ENCODE measurements at places on chromosomes 3 and 15. TPM values are rescaled to one million over a fixed set of nuclear protein-coding genes. Genes with fewer than 3 reads are reported as not detected.

SAMMSON gene
- total RNA-seq: not detected

CHRFAM7A gene
- 2.9 TPM for total RNA-seq

NPAP1 gene
- total RNA-seq: not detected

KIF7 gene
- total RNA-seq: not detected

LMAN1L gene
- total RNA-seq: 0.35 TPM

- peaks cover 10% of the 10 kb centered on the region for H3K4me1 ChIP-seq
- H3K4me3 ChIP-seq: no peak overlapping the region
- no peak overlapping the region for H3K27ac ChIP-seq
Observed at GRCh38 chr3:107970993-107971580, 119.7 kb downstream of the CD47 start.

- H3K27me3 ChIP-seq: no peaks in the 10 kb centered on the region
- no peak overlapping the region for H3K27ac ChIP-seq
- no peak for DNase-seq
- no peaks in the 10 kb centered on the region for H3K36me3 ChIP-seq
Observed at GRCh38 chr3:30302027-30302426, 304.4 kb upstream of the TGFBR2 start.

- H3K4me1 ChIP-seq: no peaks in the 10 kb centered on the region
- H3K27me3 ChIP-seq: no peaks in the 10 kb centered on the region
- H3K36me3 ChIP-seq: no peaks in the 10 kb centered on the region
- H3K4me3 ChIP-seq: no peak overlapping the region
- no peak for DNase-seq
Observed at GRCh38 chr3:168598250-168598649, 502.5 kb upstream of the GOLIM4 start.

GRCh38 chr3:178063461-178063860 lies 472.8 kb upstream of the KCNMB2 start:
- no peaks in the 10 kb centered on the region for H3K36me3 ChIP-seq
- no peak for DNase-seq
- no peak overlapping the region for H3K4me3 ChIP-seq
- H3K27ac ChIP-seq: no peak overlapping the region

- no peaks in the 10 kb centered on the region for H3K4me1 ChIP-seq
- H3K27ac ChIP-seq: no peak overlapping the region
Observed at GRCh38 chr3:18234717-18235335, 190.3 kb downstream of the SATB1 start.

DNA sequence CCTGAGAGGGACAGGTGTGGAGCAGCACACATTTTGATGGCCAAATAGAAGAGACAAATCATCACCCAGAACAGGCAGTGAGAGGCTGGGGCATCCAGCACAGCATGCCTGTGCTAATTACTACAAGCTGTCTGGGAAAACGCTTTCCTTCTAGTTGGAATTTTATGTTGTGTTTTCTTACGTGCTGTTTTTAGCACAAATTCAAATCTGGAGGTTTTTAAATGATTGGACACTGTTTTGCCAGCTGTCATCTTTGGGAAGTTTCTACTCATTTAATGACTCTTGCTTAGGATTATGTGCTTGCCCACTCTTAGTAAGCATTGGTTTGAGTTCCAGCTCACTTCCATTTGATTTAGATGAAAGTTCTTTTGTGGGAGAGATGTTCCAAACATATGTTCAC lies 43.5 kb downstream of the EAF1 start:
- H3K27me3 ChIP-seq: no peaks in the 10 kb centered on the region
- H3K27ac ChIP-seq: no peak overlapping the region
- H3K36me3 ChIP-seq: no peaks in the 10 kb centered on the region
- no peak for DNase-seq
- H3K4me1 ChIP-seq: peaks cover 25% of the 10 kb centered on the region

Measured in naive thymus-derived CD4-positive, alpha-beta T cell (primary cell).